ENCODE measurements at places on chromosomes 3 and 15.

DNA sequence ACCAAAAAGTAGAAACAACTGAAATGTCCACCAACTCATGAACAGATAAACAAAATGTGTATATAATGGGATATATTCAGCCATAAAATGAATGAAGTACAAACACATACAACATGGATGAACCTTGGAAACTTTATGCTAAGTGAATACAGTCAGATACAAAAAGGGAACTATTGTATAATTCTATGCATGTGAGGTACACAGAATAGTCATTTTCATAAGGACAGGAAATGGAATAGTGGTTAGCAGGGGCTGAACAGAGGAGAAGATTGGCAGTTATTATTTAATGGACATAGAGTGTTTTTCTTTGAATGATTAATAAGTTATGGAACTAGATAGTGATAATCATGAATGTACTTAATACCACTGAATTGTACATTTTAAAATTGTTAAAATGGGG lies 20.0 kb upstream of the TRANK1 start:
- DNase-seq, result no peak

DNA sequence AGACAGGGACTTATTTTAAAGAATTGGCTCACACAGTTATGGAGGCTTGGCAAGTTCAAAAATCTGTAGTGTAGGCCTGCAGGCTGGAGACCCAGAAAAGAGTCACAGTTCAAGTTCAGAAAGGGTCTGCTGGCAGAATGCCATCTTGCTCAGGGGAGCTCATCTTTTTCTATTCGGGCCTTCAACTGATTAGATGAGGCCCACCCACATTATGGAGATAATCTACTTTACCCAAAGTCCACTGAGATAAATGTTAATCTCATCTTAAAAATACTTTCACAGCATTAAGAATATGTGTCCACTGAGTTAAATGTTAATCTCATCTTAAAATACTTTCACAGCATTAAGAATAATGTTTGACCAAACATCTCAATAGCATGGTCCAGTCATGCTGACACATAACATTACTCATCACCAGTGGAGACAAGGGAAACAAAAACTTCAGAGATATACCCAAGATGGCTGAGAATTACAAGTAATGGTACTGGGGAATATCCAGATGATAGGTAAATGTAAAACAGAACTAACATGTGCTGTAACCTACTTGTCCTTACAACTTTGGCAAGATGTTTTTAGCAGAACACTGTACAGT lies 74.3 kb upstream of the STAC start:
- DNase-seq, result no peak

DNA sequence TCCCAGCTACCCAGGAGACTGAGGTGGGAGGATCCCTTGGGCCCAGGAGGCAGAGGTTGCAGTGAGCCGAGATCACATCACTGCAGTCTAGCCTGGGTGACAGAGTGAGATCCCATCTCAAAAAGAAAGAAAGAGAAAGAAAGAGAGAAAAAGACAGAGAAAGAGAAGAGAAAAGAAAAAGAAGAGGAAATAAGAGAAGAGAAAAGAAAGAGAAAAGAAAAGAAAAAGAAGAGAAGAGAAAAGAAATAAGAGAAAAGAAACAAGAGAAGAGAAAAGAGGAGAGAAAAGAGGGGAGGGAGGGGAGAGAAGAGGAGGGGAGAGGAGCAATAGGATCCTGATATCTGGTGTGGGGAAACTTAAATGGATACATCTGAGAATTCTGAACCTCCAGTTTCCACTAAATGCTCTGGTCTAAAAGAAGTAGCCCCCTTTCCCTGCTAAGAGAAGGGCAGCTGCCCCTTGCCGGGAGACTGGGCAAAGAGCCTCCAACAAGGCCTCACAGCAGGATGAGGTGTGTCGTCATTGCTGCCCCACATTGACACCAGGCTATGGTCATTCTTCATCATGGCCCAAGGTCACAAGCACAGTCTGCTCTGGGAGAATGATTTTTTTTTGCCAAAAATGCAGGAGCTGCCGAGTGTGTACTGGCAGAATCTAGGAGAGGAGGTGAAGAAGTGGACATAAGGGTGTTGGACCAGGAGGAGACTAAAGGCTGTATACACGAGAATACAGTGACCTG lies 21.1 kb upstream of the COMMD4 start:
- no peak for DNase-seq

GRCh38 chr3:11212784-11213183 lies 58.5 kb downstream of the HRH1 start:
- peak; percentile 18 for DNase-seq

DNA sequence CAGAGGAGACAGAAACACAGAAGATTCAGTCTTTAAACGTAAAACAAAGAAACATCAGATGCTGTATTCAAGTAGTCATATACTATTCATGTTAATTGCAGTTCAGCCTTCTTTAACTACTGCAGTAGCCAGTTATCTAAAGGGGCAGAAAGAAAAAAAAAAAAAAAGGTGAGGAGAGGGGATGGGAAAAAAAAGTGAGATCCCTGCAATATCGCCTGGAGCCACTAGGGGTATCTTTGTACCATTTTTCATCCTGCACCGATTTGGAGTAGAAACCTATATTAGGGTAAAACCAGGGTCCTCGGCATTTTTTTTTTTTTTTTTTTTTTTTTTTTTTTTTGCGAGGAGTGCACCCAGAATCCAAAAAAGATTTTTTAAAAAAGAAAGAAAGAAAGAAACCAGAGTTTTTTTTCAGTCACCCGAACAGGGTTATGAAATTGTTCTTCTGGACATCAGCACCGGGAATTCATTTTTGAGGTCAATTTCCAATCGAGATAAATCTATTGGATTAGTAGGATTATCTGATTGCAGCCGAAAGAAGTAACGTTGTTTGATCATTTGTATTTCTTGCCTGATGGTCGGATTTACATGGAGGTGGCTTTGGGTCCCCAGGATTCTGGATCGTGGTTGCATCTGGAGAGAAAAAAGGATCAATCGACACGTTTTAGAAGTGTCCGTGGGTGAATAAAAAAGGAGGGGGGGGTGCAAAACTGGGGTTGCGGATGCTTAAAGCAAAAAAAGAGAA lies 186.7 kb downstream of the NLGN1 start:
- peak; percentile 3 for DNase-seq

DNA sequence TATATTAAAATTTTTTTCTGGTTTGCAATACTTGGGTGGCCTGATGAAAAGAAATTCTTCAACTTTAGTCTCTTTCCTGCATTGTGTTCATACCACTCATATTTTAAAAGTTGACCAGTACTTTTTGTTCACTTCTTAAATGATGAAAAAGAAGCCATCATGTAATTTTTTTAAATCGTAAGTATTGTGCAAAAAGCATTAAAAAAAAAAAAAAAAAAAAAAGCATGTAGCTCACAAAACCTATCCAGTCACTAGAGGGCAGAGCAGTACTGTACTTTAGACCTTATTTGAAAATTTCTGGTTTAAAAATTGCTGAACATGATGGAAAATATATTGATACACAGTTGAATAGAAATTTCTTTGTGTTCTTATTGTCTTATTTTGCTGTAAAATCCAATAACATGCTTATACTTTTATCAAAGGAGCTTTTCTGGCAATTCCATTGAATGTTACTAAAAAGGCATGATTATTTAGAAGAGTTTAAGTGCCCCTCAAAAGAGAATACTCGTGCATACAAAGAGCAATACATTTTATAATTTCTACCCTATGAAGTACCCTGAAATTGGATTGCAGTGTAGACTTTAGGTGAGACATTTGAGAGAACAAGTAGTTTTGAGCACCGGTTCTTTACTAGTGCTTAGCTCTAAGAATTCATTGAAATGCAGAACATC lies 137.7 kb downstream of the BBX start:
- peak; percentile 19 for DNase-seq

GRCh38 chr15:70112074-70112395 lies 14.3 kb upstream of the TLE3 start:
- no peak for DNase-seq

GRCh38 chr15:33503681-33504080 lies 192.9 kb downstream of the RYR3 start:
- DNase-seq, result no peak

GRCh38 chr15:26102365-26102764 lies 239.2 kb upstream of the ATP10A start:
- no peak for DNase-seq

- peak; percentile 65 for DNase-seq
Measured at GRCh38 chr15:56805466-56806147, 72.3 kb upstream of the ZNF280D start.

GRCh38 chr15:73598530-73599160 lies 34.5 kb downstream of the NPTN start:
- DNase-seq, result no peak

GRCh38 chr3:124147946-124148345 lies 156.0 kb upstream of the ROPN1 start:
- DNase-seq, result no peak

DNA sequence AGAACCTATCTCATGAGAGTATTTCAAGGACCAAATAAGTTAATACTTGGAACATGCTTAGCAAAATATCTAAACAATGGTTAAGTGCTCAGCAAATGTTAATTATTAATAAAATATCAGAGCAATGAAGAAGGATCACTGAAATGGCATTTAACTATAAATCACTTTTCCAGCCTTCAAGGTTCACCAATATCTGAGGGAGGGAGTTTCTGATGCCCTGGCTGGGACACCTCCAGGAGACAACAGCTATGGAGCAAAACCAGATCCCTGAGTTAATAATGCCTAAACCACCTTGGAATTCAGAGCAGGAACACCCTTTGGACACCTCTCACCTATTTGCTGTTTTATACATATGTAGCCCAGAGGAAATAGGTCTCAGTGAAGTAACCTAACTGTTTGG lies 6.4 kb upstream of the FAM174B start:
- DNase-seq, result no peak

DNA sequence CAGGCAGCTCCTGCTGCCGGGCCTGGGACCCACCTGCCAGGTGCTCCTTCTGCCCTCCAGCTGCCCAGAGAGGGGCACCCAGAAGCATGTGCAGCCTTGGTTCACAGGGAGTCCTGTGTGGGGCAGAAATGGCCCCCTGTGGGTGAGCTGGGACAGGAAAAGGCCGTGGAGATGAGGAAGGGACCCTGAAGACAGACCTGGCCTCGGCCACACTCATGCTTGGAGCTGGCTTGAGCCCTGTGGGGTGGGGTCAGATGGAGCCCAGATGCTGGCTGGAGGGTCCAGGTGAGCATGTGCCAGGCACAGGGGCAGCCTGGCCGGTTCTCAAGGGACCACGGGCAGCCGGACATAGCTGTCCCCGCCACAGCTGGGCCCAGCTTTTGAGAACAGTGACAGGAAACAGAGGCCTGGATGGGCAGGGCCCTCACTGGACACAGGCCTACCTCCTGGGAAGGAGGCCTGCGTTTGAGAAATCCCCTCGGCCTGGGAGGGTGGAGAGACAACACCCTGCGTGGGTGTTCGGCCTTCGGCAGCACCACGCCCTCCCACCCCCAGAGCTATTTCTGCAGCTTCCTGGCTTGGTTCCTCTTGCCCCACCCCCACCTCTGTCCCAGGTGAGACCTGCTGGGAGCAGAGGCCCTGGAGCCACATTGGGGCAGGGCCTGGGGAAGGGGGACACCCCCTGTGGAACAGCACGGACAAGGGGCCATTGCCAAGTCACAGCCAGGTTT lies 132.6 kb upstream of the MEF2A start:
- no peak for DNase-seq

DNA sequence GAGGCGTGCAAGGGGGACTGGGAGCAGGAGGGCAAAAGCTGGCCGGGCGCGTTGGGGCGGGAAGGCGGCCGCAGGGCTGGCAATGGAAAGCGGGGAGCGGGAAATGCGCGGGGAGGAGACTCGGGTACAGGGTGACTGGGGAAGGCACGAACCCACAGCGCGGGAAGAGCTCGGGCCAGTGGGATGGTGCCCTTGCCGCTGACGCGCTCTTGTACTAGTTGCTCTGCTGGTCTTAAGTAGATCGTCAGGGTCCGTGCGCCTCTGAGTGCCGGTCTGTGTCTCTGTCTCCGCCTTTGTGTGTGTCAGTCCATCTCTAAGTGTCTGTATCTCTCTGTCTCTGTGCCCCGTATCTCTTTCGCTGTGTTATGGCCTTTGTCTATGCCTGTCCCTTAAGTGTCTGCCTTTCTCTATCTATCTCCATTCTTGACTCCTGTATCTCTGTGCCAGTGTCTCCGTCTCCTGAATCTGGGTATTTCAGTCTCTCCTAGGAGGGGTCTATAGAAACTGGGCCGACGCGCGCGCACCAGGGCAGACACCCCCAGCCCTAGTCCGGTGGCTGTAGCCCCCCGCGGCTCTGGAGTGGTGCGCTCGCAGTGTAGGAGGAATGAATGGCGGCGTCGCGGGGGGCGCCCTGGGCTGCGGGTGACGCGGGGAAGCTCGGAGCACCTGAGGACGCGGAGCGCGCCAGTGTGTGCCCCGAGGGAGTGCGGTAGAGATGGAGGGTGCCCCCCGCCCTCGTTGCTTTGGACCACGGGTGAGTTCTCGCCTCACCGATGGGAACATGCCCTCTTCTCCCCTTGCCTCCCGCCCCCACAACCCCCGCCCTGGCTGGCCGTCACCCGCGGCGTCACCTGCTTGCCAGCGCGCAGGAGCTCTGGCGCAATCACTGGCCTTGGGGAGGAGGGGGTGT lies 756 bp upstream of the CAMK2N2 start:
- no peak for DNase-seq

GRCh38 chr15:97566961-97567360 lies 393.5 kb upstream of the ARRDC4 start:
- no peak for DNase-seq

DNA sequence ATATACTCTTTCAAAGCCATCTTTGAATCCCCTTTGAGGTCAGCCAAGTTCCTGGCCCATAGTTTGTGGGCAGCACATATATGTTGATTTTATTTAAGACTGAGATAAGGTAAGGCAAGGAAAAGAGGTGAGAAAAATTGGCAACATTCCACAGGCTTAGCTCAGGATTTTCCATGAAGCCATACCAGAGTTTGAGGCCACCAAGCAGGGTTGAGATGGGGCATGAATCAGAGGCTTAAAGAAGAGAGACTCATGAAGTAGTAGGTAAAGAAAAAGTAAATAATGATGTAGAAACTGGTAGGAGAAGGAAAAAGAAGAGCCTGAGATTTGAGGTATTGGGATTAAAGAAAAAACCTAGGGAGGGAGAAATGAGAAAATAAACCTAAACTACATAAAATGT lies 89.2 kb downstream of the MYO5A start:
- DNase-seq, result no peak

DNA sequence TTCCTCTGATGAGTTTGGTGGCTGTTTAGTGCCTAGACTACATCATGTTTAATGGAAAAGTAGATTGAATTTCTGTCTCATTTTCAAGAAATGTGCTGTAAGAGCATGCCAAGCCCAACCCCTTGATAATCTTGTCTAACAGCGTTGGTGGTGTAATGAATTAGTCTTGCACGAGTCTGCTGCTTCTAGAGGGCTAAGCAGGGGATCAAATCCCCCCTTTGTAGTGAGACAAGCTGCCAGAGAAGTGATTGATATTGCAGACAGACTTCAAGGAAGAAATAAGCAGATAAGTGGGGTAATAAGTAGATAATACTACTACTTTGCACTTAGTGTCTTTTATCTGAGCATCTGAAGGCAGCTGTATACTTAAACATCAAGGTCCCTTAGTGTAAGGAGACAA lies 141.4 kb downstream of the TP63 start:
- DNase-seq, result no peak

- DNase-seq, result no peak
Measured at GRCh38 chr15:56038015-56038414, 44.6 kb upstream of the NEDD4 start.
